ENCODE measurements at places on chromosomes 3 and 15. TPM values are rescaled to one million over a fixed set of nuclear protein-coding genes. Genes with fewer than 3 reads are reported as not detected.

Gene IQSEC1
- 49.8 TPM for total RNA-seq

Gene EFCAB12
- total RNA-seq = 4.9 TPM

Gene ARPP21
- 0.40 TPM for total RNA-seq

Gene SLC6A20
- total RNA-seq = 55.4 TPM

Gene FRMD5
- total RNA-seq = 3.3 TPM

Gene GHSR
- total RNA-seq = not detected

Gene IMPG2
- total RNA-seq = 0.29 TPM

Gene MEIS2
- total RNA-seq = 41.4 TPM

Gene SKIC8
- 38.8 TPM for total RNA-seq

Gene ACAN
- 0.20 TPM for total RNA-seq

Gene MON1A
- total RNA-seq = 9.7 TPM

Gene EEF1AKMT4
- total RNA-seq = 3.2 TPM

Gene TTLL13
- total RNA-seq = 0.32 TPM

Gene PLSCR5
- not detected for total RNA-seq

Gene STRIT1
- total RNA-seq = 0.72 TPM

Gene FOXB1
- total RNA-seq = not detected

Gene OXTR
- 6.0 TPM for total RNA-seq

Gene CNTN4
- 5.2 TPM for total RNA-seq

Gene BTBD1
- 48.6 TPM for total RNA-seq

Gene PTPN23
- total RNA-seq = 58.2 TPM

Gene IL17RB
- total RNA-seq = 13.3 TPM

Gene SH2D7
- total RNA-seq = 2.3 TPM

Gene ZBTB20
- 75.9 TPM for total RNA-seq

Gene C15orf62
- total RNA-seq = 1.4 TPM

Gene ITIH1
- 4.8 TPM for total RNA-seq

Gene ROPN1
- not detected for total RNA-seq

Gene CLDN18
- total RNA-seq = 6.7 TPM

Gene CMTM7
- 19.3 TPM for total RNA-seq

Gene MRPL47
- 22.4 TPM for total RNA-seq

Gene CCNB2
- 2.2 TPM for total RNA-seq
